ENCODE measurements at places on chromosomes 4 and X. TPM values are rescaled to one million over a fixed set of nuclear protein-coding genes. Genes with fewer than 3 reads are reported as not detected.

DNA sequence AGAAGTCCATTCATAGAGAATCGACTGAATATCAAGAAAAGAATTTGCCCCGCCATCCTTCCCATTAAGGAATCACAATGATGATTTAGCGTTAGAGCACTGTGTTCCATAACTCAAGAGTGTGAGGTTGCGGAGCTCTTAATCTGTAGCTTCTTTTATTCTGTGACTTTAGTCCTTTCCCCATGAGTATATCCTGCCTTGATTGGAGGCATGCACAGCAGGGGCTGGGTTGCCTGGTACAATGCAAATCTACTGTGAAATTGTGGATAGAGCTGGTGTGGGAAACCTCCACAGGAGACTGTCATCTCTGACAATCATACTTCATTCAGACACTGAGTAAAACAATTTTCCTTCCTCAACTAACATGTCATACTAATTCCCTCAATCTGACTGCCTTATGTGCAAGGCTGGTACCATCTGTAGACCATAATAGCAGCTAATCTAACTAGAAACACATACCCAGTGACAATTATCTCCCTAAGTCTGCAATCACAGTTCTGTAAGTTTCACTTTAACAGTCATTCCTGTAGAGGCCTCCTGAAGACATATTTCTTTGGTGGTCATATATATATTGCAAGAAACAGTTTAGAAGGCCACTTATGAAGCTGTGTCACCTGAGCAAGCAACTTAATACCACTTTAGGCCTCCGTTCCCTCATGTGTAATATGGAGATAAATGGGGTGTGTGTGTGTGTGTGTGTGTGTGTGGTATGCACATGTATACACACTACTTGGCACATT, 355.2 kb upstream of the FAM241A start:
- H3K27ac ChIP-seq, result no peak overlapping the region
- H3K36me3 ChIP-seq, result no peaks in the 10 kb centered on the region
- no peaks in the 10 kb centered on the region for H3K4me1 ChIP-seq
- no peak overlapping the region for H3K4me3 ChIP-seq
- no peak for DNase-seq

DNA sequence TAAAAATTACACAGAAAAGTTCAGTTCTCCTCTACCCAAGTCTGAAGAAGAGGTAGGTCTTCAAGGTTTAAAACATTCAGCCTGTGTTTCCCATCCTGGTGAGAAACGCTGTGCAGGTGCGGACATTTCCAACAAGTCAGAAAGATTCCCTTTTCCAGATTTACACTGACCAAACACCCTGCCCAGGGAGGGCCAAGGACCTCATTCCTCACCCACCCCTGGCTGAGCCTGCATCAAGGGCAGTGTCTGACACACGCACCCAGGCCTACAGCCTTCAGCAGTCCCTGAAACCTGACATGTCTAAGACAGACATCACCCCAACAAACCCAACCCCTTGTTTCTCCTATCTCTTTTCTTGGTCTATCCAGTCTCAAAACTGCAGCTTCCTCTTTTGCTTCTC, 105.9 kb downstream of the APBB2 start:
- H3K4me1 ChIP-seq, result no peaks in the 10 kb centered on the region
- H3K4me3 ChIP-seq, result no peak overlapping the region
- no peak for DNase-seq
- H3K27me3 ChIP-seq, result no peaks in the 10 kb centered on the region

DNA sequence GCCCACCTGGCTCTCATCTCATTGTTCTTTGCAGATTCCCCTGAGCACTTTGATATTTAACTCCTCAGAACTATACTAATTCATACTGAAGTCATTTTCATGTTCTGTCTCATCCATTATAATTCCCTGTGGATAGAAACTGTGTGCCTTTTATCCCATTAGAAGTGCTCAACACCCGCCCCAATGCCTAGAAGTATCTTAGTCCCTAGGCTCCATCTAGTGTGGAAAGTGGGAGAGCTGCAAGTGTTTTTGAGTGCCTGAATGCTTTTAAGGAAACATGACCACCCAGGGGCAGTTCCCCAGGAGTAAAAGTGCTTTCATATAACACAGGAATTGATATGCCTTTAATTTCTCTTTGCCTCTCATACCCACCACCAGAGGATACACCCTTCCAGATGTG, 117.0 kb downstream of the CHRDL1 start:
- DNase-seq, result no peak
- no peaks in the 10 kb centered on the region for H3K4me1 ChIP-seq
- no peak overlapping the region for H3K27ac ChIP-seq

DNA sequence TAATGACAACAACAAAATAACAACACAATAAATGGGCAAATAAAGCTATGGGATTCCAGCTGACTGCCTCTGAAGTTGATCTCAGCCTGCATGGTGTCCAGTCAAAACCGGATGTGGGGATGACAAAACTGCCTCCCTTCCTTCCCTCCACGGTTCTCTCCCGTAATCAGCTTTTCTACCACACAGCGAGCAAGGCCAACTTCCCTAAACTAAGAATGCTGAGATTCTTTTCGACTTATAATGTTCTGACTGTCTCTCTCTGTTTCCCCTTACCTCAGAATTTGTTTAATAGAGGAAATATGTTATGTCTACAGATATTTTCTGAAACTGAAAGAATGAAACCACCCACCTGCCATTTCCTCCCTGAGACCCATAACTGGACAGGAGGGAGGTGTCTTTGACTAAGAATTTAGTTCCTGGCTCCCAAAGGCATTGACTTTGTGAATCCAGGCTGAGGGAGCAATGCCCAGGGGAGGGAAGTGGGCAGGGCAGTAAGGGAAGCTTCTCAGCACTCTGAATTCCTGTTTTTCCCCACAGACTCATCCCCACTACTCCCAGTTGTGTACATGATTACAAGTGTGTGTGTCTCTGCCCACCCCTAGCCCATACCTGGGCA, 1.0 kb upstream of the TLR1 start:
- peak overlapping the region; percentile 45 for H3K4me3 ChIP-seq
- H3K4me1 ChIP-seq, result peaks cover 22% of the 10 kb centered on the region
- no peak for DNase-seq

DNA sequence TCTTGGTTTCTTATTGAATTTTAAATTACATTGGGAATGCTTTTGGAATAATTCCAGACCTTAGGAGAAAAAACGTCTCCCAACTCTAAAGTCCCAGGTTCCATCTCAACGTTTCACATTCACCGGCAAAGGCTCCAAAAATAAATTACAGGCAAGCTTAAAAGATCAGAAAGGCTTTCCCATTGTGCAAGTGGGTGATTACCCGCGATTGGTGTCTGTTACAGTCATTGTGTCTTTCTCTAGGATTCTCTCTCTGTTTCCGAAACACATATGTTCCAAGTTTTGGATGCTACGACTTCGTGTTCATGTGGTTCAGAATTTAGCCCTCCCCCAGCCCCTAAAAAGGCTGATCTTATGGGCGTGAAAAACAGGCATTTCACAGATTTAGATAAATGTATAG, 41.8 kb downstream of the PALLD start:
- H3K4me1 ChIP-seq, result no peaks in the 10 kb centered on the region
- no peak overlapping the region for H3K4me3 ChIP-seq
- H3K36me3 ChIP-seq, result no peaks in the 10 kb centered on the region
- DNase-seq, result no peak
- no peak overlapping the region for H3K27ac ChIP-seq

DNA sequence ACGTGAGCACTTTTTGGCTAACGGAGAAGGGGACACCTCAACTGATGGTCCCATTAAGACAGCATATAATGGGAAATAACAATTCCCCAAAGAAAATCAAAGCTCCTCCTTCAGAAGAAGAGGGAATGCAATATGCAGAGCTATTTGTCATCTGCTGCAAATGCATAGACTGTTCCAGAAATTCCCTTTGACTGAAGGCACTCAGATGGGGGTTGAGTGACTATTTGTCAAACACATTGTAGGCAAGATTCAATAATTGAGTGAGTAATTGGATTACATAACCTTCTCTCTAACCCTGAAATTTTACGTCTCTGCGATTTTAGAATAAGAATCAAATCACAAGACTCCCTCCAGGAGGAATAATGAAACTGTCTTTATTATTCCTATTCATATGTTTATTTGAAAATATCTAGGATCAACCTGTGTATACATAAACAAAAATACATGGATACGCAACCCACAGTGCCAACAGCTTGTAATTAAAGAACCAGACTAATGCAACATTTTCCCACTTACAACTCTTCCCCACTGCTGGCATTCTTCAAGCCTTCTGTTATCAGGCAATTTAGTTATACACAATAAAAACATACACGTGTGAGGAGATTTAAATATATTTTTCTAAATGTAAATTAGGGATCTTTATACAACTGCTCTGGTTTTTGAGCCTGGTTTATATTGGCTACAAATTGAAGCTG, 256.6 kb downstream of the GBA3 start:
- H3K4me1 ChIP-seq, result no peaks in the 10 kb centered on the region
- H3K27ac ChIP-seq, result no peak overlapping the region
- H3K4me3 ChIP-seq, result no peak overlapping the region
- H3K27me3 ChIP-seq, result no peaks in the 10 kb centered on the region

DNA sequence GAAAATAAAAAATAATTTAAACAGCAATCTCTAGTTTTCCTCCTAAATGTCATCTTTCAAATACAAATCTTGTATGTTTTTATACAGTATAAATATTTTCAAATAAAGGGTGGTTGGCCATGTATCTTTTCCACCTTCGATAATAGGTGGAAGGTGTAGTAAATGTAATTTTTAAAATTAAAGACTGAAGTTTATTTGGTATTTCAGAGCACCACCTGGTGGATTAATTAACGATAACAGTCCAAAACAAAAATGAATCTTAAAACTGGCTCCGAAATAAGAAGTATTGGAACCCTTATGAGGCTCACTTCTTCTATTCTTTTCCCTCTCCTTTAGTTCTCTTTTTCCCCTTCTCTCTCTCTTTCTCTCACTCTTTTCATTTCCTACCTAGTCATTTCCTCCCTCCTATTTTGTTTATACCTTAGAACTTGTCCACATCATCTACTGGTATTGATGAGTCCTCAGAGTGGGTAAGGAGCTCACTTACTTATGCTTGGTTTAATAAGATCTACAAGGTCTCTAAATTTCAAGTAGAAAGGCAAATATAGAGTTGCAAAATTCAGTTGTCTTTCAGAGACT, 82.9 kb upstream of the EXOC1L start:
- no peaks in the 10 kb centered on the region for H3K27me3 ChIP-seq
- no peaks in the 10 kb centered on the region for H3K36me3 ChIP-seq
- H3K4me1 ChIP-seq, result no peaks in the 10 kb centered on the region
- DNase-seq, result no peak
- H3K27ac ChIP-seq, result no peak overlapping the region

DNA sequence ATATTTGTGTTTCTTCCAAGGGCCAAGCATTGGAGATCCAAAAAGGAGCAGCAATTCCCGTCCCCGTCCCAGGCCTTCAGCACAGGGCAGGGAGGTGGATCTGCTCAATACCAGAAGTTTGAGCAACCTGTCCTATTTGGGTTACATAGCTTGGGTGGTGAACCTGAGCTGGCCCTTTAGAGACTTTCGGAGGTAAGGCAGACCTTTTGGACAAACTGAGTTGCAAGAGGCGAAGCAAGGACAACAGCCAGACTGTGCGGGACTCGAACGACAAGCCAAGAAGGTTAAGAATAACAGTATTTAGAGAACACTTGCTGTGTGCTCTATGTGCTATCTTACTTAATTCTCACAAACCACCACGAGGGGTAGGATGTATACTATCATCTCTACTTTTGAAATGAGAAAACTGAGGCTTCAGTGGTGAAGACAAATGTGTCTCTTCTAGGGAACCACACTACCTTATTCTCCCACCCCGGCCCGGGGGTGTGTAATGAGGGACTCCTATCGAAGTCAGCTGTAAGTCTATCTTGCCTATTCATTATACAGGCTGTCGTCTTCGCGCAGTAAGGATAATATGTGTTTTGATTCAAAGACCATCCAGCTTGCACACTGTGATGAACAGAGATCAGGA, 1.3 kb downstream of the NOP14 start:
- peak overlapping the region; percentile 98 for H3K4me3 ChIP-seq
- H3K27me3 ChIP-seq, result no peaks in the 10 kb centered on the region
- no peak for DNase-seq
- peaks cover 7% of the 10 kb centered on the region for H3K36me3 ChIP-seq
- peaks cover 22% of the 10 kb centered on the region for H3K4me1 ChIP-seq

DNA sequence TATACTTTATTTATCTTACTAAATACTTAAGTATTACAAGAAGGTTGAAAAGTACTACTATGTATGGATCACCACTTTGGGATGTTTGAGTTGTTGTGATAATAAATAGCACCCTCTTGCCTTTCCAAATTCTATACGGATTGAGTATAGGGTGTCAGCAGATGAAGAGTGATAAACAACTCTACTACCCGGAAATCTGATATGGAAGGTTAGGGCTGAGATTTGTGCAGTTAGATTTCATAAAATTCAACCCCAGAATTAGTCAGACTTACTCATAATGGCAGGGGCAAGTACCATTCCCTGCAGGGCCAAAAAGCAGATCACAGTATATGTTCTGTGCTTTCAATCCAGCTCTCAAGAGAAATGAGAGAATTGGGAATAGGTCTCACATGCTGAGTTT, 1008.9 kb upstream of the PCDH7 start:
- H3K36me3 ChIP-seq, result no peaks in the 10 kb centered on the region
- H3K4me3 ChIP-seq, result no peak overlapping the region
- no peaks in the 10 kb centered on the region for H3K27me3 ChIP-seq
- no peak for DNase-seq

- no peaks in the 10 kb centered on the region for H3K4me1 ChIP-seq
- DNase-seq, result no peak
- H3K4me3 ChIP-seq, result peak overlapping the region; percentile 70
Observed at GRCh38 chr4:39456946-39457763, 1.6 kb downstream of the RPL9 start.

GRCh38 chrX:125620715-125621587, 301.3 kb downstream of the TEX13C start:
- no peaks in the 10 kb centered on the region for H3K27me3 ChIP-seq
- H3K36me3 ChIP-seq, result no peaks in the 10 kb centered on the region
- no peak for DNase-seq
- H3K27ac ChIP-seq, result no peak overlapping the region

DNA sequence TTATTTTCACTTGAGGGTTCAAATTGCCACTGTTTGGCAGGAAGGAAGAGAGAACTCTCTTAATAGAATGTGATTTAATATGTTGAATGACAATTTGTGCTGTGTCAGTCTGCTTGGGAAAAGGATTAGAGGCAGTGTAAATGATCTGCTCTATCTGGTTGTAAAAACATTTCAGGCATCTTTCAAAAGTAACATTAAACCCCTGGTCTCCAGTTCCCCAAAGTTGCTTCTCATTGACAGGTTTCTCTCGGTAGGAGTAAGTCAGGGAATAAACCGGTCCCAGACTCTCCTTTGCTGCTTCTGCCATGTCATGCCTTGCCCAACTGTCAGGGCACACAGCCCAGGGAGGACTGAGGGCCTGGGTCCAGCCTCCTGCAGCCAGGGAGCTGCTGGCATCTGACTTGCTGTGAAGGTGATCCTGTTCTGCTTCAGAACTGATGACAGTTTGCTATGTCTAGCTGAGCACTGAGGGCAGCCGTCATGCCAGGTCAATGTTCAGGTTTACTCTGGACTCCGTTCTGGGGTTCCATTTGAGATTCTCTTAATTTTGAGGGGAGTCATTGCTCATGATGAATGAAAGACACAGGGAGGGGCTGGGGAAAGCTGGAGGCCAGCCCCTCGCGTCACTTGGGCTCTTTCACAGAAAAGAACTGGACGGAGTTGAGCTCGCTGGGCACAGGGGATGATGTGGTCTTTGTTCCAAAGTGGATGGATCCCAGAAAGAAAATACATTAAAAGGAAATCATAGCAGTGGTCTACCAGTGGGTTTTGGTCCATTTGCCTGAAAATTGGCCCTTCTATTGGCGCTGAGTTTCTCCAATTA, 312.4 kb downstream of the ARHGAP10 start:
- H3K27ac ChIP-seq, result no peak overlapping the region
- H3K27me3 ChIP-seq, result no peaks in the 10 kb centered on the region
- peaks cover 19% of the 10 kb centered on the region for H3K36me3 ChIP-seq
- H3K4me1 ChIP-seq, result peaks cover 17% of the 10 kb centered on the region
- peak; percentile 81 for DNase-seq

Gene PDCL2
- not detected for total RNA-seq

Gene SLC7A11
- under 0.01 TPM for total RNA-seq

Gene EFHC2
- total RNA-seq, result 1.1 TPM

Gene XK
- total RNA-seq, result 14.1 TPM

Gene PRKG2
- 2.3 TPM for total RNA-seq

Gene ARMCX6
- total RNA-seq, result 23.4 TPM
